ENCODE measurements at places on chromosomes 5 and 9.
A peak's percentile ranks its signal among the peaks of the same experiment; 100 is the strongest.

- peak; percentile 31 for DNase-seq
Observed at GRCh38 chr9:110935829-110936228, 102.4 kb downstream of the LPAR1 start.

- no peak for DNase-seq
Observed at GRCh38 chr9:74595286-74595685, 98.2 kb downstream of the RORB start.

DNA sequence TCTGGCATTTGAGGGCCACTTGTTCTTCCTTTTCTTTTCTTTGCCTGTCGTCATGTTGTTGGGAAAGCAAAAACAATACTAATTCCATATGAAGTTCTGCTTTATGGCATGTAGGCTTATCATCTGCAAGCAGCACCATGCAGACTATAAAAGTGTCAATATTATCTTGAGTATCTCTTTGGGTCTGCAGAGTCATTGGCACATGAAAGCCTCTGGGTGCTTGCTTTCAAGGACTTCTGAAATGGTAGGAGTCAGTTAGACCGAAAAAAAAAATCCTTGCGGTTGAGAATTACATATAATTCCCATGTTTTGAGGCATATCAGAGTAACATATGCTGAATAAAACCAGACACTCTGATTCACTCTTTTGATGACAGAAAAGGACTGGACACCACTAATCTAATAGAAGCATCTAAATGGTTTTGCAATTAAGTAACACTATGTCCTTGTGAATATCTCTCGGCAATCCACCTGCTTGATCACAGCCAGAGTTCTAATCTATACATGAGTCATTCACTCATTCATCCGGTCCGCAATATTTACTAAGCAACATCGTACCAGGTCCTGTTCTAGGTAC, 44.4 kb downstream of the GNAQ start:
- DNase-seq = no peak

DNA sequence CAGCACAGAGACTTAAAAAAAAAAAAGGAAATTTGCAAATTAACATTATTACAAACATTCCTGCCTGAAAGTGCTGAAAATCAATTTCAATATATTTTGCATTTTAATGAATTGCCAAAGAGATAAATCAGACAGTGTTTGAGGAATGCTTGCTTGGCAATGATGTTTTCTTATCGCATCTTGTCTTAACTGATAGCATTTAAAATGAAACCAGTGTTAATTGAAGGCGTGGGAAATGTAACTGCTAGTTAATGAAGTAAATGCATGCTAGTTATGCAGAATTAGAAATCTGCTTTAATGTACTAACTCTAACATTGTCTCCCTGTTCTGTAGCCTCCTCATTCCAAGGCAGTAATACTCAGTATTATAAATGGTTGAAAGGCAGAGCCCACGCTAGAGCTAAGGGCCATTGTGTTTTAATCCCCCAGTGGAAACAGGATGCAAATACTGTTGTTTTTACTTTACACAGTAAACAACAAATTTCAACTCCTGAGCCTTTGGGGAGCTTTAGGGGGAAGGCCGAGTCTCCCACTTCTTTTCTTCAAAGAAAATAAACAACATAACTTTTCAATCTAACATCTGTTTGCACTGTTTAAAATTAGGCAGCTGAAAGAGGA, 586.9 kb downstream of the TLE4 start:
- no peak for DNase-seq

DNA sequence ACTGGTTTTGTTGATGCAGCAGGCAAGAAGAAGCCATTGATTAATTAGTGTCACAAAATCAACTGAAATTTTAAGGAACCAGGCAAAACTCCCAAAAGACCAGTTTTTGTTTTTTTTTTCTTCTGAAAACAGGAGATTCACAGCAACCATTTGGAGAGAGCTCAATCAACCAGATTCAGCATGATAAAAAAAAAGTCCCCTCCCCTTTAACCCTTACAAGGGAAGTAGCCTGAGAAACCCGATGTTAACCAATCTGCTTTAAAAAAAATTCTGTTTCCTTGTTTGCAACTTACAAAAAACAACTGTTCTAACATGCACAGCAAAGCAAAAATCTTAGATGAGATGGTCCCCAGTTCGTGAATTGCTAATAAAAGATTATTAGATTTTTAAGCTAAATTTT, 59.7 kb downstream of the HMHB1 start:
- no peak for DNase-seq

GRCh38 chr5:74640954-74641734, 616 bp upstream of the ENC1 start:
- DNase-seq = peak; percentile 73
